ENCODE measurements at places on chromosomes 11 and 22. TPM values are rescaled to one million over a fixed set of nuclear protein-coding genes. Genes with fewer than 3 reads are reported as not detected.

DNA sequence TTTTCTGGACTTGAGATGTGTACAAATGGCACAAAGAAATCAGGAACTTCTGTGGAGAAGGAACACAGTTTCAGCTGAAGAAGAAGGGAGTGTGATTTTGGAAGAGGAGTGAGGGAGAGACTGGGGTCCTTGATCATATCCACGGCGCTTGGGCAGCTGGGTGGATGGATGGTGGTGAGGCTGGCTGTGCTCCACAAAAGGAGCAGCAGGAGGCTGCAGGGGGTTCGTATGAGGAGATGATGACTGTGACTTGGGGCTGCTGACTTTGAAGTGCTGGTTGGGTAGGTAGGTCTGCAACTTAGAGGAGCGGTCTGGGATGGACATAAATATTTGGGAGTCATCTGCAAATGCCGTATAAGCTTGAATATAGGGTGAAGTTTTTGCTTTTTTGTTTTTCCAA lies 1.3 kb upstream of the DCHS1 start:
- no peak for DNase-seq

GRCh38 chr11:16403448-16403803 lies 47.1 kb upstream of the SOX6 start:
- no peak for DNase-seq

GRCh38 chr11:6850526-6850925 lies 5.0 kb downstream of the OR10A5 start:
- DNase-seq, result no peak

Gene MICAL3
- 13.5 TPM for total RNA-seq

GRCh38 chr11:102589047-102589459 lies 36.1 kb downstream of the MMP20 start:
- DNase-seq, result no peak

DNA sequence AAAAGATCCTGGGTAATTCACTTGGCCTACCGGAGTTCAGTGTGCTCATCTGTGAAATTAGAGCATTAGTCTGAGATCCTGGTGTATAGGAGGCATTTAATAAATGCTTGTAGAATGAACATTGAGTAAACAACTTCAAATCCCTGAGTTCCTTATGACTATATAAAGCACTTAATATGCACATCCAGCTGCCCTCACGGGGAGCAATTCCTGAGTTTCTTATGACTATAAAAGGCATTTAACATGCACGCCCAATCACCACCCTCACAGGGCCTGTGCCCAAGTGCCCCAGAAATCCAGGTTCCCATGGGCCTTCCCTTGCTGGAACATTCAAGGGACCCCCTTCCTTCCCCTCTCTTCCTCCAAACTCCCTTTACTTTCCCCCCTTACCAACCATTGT lies 13.6 kb downstream of the DRD2 start:
- no peak for DNase-seq

Gene SMTNL1
- not detected for total RNA-seq

Gene OR5B21
- total RNA-seq, result not detected

Gene GAS2L1
- 2.4 TPM for total RNA-seq

Gene OAF
- total RNA-seq, result 29.2 TPM

Gene ME3
- 60.9 TPM for total RNA-seq

Gene DRICH1
- not detected for total RNA-seq

DNA sequence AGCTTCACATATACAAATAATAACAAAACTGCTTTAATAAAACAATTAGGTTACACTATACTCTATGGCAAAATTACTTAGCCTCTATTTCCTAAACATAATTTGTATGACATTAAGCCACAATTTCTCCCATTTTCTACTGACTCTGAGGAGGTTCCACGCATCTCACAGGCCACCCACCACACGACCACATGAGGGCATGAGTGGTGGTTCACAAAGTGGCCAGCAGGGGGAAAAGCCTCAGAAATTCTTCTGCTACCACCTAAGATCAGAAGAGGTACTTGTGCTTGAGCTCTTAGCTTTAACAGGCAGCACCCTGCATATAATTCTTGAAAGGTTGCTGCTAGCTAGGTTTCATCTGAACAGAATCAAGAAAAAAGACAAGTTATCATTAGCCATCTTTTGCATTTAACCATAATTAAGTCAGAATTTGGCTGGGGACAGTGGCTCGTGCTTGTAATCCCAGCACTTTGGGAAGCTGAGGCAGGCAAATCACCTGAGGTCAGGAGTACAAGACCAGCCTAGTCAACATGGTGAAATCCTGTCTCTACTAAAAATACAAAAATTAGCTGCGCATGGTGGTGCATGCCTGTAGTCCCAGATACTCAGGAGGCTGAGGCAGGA lies 7.7 kb downstream of the LPXN start:
- DNase-seq, result peak; percentile 31

Gene MGAT3
- total RNA-seq, result 11.8 TPM

Gene PIH1D2
- total RNA-seq, result 0.51 TPM

GRCh38 chr11:69969890-69970784 lies 108.0 kb upstream of the ANO1 start:
- no peak for DNase-seq

- no peak for DNase-seq
These were observed 81.6 kb downstream of the MYEOV start for GRCh38 chr11:69375316-69376154.

Gene CPT1B
- total RNA-seq, result 7.2 TPM

DNA sequence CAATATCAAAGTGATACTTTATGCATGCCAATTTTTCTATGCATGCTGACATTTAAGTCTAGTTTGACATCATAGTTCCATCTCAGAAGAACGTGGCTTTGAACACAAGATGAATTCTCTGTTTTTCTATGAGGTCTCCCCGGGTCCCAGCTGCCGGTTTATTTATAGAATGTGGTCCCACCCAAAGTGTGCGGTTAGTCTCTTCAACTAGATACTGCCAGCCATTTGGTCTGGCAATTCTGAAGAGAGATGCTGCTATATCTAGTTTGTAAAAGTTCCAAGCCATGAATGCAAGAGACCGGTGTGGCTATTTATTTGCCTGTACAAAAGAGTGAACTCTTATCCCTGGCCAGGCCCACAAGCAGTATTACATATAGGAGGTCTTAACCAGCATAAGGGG lies 9.2 kb downstream of the OR5A2 start:
- no peak for DNase-seq

- no peak for DNase-seq
These were observed 142.2 kb downstream of the ST3GAL4 start for GRCh38 chr11:126497581-126498122.

DNA sequence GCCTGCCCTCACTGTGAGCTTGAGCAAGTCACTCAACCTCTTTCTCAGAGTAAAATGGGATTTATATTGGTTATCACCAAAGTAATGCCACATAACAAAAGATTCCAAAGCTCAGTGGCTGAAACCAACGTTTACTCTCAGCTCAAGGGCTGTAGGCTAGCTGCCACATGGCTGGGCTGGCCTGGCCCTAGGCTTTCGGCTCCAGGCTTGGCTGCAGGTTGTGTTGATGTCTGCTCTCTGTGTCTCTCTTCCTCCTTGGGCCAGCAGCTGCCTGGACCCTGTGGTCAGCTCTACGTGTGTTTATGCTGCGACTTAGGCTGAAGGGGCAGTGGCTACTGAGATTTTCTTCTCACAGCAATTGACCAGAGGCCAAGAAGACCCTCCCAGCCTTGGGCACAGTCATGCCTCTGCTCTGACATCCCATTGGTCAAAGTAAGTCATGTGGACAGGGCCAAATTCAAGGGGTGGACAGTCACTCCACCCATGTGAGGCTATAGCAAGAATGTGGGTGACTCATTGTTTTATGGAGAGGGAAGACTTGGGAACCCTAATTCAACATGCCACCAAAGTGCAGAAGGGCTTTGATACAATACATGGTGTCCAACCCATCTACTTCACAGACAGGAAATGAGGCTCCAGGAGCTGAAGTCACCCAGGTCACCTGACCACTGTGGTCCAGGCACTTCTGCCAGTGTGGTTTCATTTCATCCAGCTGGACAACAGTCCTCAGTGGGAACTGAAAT lies 90.6 kb downstream of the TSPAN18 start:
- no peak for DNase-seq

Gene C22orf15
- not detected for total RNA-seq

DNA sequence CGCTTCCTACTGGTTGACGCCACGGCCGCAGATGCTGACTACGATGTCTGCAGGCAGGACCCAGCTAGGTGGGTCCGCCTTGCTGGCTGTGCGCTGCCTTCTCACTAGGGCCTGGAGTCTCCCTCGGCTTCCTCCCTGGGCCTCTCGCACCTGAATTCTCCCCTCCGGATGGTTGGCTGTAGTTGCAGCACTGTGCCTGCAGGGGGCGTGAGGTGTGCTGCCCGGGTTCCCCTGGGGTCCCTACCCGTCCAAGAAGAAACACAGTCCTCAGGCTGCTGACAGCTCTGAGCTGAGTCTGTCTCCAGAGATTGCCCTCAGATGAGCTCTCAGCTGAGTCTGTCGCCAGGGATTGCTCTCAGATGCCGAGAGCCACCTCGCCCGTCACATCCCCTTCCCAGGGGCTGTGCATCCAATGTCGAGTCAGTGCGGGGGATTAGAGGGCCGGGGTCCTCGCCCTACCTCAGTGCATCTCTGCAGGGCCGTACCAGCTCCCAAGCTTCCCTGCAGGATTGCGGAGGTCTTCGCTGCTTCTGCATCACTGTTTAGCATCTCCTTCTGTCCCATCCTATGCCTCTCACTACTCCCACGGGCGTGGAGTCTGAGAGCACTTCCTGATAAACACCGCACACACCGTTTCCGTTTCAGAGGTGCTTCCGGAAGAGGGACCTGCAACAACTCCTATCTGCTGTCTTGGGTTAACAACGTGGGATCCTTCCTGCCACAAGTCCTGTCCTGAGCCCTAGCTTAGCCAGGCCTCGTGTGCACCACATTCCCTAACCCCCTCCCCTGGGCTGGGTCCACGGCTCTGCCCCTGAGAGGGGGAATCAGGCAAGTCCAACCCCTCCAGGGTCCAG lies 196.9 kb downstream of the CSNK2A3 start:
- DNase-seq, result no peak

DNA sequence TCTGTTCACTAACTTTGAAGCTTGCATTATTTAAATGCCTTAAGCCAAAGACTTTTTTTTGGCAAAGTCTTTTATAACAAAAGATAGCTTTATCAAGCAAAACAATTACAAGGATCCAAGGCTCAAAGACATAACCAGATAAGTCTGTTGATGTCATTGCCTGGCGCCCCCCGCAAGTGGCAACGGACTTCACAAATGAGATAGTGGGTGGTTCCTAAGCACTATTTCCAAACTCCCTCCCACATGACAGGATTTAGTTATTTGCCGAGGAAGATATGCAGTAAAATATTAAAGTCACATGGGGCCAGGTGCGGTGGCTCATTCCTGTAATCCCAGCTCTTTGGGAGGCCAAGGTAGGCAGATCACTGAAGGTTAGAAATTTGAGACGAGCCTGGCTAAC lies 194.2 kb upstream of the DDI1 start:
- DNase-seq, result no peak

Gene OR8B4
- total RNA-seq, result not detected

DNA sequence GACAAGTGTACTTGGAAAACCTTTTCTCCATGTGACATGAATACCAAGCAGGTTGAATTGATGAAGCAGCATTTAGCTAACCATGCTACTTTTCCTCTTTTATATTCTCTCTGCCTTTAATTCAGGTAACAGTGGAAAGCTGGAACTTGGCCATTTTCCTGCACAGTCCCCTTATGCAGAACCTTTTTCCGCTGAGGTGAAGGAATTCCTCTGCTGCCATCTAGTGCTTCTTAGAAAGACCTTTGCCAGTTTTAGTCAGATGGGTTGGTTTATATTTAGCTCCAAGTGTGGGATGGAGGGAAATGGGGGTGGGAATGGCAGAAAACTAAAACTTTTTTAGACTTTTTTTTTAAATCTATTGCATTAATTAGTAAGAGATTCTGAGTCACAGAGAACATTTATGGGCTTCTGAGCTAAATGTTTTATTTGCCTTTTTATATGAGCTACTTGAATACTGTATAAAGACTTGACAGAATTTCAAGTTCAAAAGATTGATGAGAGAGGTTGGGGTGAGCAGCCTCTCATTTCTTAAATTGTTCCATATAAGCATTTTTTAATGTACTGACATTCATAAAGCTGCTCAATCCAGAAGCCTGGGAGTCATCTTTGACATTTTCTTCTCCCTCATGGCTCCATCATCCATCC lies 153.9 kb upstream of the ZC3H12C start:
- DNase-seq, result no peak
